ENCODE measurements at places on chromosomes 2 and 18. TPM values are rescaled to one million over a fixed set of nuclear protein-coding genes. Genes with fewer than 3 reads are reported as not detected.

DSG1 gene
- total RNA-seq, result not detected

KCNJ3 gene
- 15.7 TPM for total RNA-seq

FBXO48 gene
- total RNA-seq, result 0.94 TPM

TRIM43 gene
- not detected for total RNA-seq

FAM237A gene
- total RNA-seq, result not detected

SULT1C4 gene
- 11.9 TPM for total RNA-seq

AMER3 gene
- 45.4 TPM for total RNA-seq

RAPH1 gene
- 67.0 TPM for total RNA-seq

EIF5B gene
- total RNA-seq, result 23.5 TPM

All from parietal lobe (tissue), 2 donors.